ENCODE measurements at places on chromosomes 13 and 19.

DNA sequence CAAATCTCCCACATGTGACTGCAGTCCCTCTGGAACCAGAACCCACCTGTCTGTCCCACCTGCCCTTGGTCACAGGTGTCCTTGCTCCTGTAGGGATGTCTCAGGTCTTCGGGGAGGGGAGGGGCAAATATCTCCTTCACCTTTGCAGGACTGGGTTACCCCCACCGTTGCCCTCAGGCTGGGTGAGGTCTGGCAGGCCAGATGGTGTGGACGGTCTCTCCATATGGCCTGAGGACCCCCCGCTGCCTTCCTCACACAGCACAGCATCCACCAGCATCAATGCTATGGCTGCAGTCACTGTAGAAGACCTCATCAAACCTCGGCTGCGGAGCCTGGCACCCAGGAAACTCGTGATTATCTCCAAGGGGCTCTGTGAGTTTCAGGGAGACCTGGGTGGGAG lies 10.0 kb downstream of the SLC5A5 start:
- DNase-seq, result no peak

DNA sequence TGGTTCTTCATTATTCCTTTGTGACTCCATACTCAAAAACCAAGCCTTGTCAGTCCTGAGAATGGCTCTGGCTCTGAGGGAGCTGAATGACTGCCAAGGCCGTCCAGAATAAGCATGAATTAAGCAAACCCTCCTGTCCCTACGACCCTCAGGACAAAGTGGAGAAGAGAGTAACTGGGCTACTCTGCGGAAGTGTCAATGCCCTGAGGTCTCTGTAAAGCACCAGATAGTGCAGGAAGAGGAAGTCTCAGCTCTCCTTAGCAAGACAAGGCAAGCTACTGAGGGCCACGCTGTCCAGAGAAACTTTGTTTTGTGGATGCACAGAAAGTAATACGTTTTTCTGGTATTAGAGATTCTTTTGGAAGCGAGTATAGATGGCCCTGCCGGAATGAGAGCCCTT lies 94.1 kb downstream of the RNASEH2B start:
- no peak for DNase-seq

- DNase-seq, result no peak
Measured at GRCh38 chr19:39307822-39308530, 11.8 kb downstream of the IFNL1 start.

GRCh38 chr13:55091172-55091571 lies 2049.5 kb upstream of the PRR20A start:
- no peak for DNase-seq

DNA sequence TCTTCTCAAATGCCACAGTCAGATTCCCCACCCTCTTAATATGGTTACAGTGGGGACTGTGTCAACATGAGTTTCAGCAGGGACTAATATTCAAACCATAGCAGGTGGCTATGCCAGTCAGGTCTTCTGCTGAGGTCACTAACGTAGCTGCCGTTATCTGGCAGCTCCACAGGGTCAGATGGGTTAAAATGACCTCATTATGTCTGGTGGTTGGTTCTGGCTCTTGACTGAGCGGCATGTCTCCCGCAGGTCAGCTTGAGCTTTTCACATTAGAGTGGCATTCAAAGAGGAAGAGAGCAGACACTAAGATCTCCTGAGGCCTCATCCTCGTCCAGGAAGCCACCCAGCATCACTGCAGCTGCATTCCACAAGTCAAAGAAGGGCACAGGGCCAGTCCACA lies 21.4 kb upstream of the IPO5 start:
- DNase-seq, result no peak

GRCh38 chr19:54136864-54137698 lies 481 bp upstream of the CNOT3 start:
- peak; percentile 99 for DNase-seq

DNA sequence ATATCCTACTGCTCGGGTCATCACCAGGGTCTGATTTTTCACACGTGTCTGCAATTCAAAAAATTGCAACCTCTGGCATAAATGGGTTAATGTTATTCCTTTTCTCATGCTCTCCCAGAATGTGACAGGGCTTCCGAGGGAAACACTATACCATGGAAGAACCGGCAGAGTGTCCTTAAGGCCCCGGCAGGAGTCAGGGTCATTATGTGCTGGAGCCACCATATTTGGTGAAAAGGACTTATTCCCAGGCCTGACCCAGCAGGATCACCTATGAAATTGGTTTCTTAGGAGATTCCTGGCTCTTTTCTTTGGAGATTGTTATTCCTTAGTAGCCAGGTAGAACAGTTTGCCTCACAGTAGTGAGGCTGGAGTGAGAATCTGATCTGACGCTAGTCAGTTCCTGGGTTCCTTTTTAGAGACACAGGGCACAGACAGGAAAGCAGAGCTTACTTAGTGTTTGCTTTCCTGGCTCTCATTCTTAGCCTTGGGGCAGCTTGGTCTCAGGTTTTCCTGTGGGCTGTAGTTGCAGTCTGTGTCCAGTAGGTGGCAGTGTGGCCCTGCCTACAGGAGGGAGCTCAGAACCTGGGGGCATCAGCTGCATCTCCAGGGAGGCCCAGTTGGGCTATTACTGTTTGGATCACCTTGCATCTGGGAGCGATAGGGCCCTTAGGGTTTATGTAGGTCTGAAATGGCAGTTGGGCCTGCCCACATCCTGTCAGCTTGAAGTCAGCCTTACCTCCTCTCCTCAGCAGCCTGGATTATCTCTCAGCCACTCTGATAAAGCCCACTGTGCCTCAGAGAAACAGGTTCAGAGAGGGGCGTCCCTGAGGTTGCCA lies 12.4 kb downstream of the SNRNP70 start:
- peak; percentile 70 for DNase-seq

DNA sequence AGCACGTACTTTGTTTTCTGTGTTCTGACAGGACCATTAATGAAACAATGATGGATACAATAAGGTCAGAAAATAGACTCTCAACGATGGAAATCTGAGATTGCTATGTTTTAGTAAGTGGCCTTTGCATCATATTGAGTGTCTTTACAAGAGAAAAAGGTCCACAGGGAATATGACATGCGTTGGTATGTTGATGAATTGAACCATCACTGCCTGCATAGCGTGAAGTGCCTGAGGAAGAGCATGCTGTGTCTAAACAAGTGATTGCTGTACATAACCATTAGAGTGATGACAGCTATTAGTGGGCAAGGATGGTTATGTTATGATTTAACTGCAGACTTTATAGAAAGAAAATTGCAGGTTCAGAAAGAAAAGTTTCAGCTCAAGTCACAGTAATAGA lies 623.2 kb downstream of the SLITRK5 start:
- DNase-seq, result no peak

- peak; percentile 88 for DNase-seq
Measured at GRCh38 chr19:20565321-20566018, at the start of gene ZNF737. Gene ZNF737 (minus strand): TSS chr19:20565781. CDS start chr19:20565640, 141 bp downstream.

- DNase-seq, result no peak
Measured at GRCh38 chr13:48344264-48344663, 40.7 kb downstream of the RB1 start.

DNA sequence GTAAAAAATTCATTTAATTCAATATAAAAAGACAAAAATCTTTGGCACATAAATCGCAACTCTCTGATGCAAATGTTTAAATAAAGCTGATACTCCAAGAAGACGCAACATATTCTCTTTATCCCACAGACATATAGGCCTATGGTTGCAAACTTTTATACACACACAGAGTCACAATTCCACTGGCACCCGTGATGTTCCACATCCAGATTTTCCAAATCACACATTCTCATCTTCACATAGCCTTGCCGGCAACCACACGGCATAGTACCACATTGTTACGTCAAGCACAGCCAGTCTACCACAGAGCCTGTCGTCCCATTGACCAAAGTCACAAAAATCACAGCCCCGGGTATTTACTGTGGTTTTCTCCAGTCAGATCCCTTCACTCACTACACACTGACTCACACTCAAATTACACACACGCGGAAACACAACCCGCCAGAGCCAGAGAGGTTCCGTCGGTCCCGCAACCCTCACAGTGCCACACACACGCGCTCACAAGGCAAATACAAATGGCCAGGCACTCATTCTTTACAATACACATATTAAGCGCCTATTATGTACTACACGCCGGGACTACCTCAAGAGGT lies 546 bp upstream of the ZNF546 start:
- DNase-seq, result no peak

Data from progenitor cell of endocrine pancreas (in vitro differentiated cells).